Right ventricle myocardium inferior (tissue), 1 donor: ENCODE measurements at places on chromosomes 1 and 21. TPM values are rescaled to one million over a fixed set of nuclear protein-coding genes. Genes with fewer than 3 reads are reported as not detected.

The CLSTN1 gene
- total RNA-seq = 52.3 TPM

The C1orf56 gene
- total RNA-seq = 6.6 TPM

The BACE2 gene
- 14.5 TPM for total RNA-seq

The SHISAL2A gene
- not detected for total RNA-seq

The GREM2 gene
- not detected for total RNA-seq

The OR2L8 gene
- not detected for total RNA-seq

The MNDA gene
- 4.9 TPM for total RNA-seq

The SPRR2E gene
- total RNA-seq = not detected

The ADAM30 gene
- not detected for total RNA-seq

The HES3 gene
- total RNA-seq = not detected

The NBPF4 gene
- not detected for total RNA-seq

The KCNJ9 gene
- total RNA-seq = not detected

The NID1 gene
- total RNA-seq = 65.8 TPM

The ATP1A2 gene
- 209 TPM for total RNA-seq

The SYF2 gene
- 34.1 TPM for total RNA-seq

The KCNA10 gene
- total RNA-seq = not detected

The C1QB gene
- total RNA-seq = 165 TPM

The TMPRSS15 gene
- not detected for total RNA-seq

The GUCA2A gene
- total RNA-seq = not detected

The OPTC gene
- not detected for total RNA-seq

The XKR8 gene
- total RNA-seq = 6.2 TPM

The AADACL4 gene
- not detected for total RNA-seq

The ZNF362 gene
- 30.3 TPM for total RNA-seq

The F3 gene
- total RNA-seq = 27.9 TPM

The CCDC185 gene
- total RNA-seq = not detected

The GALNT2 gene
- total RNA-seq = 29.2 TPM
